ENCODE measurements at places on chromosomes 6 and 20.

- DNase-seq: no peak
These were observed 88.9 kb upstream of the OGFRL1 start for GRCh38 chr6:71199736-71200135.

- no peak for DNase-seq
These were observed 146.6 kb upstream of the PLN start for GRCh38 chr6:118401325-118401975.

DNA sequence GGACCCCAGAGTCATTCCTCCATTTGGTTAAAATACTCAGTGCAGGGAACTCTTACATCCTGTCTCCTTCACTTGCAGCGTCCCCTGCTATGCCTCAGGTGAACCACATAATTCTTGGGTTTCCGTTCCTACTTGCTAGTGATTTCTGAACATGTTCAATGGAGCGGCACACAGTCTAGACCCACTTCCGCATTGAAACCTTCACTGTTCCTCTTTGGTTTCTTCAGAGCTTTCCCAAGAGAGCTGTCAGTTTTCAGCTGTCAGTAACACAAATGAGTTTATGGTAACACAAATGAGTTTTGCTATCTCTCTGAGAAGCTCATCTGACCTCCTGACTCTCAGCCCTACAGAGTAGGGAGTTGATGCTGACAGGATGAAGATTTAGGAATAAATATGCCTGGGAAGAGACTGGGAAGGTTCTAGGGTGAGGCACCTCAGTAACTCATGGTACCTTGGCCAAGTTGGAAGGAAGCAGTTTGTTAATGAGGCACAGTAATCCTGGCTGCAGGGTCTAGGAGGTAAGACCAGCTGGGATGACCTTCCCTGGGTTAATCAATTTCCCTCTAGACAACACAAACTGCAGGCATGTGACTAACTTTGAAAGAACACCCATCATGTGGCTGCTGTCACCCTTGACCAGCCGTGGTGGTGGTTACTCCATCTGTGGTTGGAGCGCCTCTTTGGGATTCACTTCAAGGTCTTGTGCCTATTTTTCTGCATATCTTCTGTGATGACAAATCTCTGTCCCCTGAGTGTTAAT is 5.4 kb downstream of the SYS1 start:
- peak; percentile 99 for DNase-seq

DNA sequence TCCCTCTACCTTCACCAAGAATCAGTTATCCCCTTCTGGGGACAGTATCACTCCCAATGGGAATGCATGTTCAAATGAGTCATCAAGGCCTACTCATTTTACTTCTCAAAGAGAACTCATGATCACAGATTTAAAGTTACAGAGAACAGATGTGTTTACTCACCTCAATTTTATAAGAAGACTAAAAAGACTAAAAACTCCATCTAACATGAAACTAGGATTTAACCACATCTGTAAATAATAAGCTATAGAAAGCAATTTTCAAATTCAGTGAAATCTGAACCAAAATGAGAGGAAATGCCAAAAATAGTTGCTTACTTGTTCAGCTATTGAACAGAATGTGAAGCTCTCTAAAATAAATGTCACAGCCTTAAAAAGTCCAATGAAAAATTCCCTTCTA is 300.1 kb upstream of the KCNQ5 start:
- no peak for DNase-seq

DNA sequence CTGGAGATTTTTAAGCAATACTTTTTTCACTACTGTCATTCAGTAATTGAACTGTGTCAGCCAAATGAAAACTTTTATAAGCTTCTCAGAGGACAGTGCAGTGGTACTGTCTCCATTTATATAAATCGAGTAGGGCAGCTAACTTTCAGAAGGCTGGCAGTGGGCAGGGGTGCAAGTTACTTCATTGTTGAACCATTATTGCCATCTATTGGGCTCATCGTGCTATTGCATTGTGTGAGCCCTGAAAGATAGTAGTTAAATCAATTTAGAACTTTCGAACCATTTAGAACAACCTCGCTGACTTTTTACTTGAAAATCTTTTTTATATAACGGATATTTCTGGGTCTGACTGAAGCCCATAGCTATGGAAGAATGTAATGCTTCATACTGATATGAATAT is 347.8 kb upstream of the PLCB4 start:
- peak; percentile 7 for DNase-seq
